Sigmoid colon (tissue), 7 donors: ENCODE measurements at places on chromosomes 12 and 14. TPM values are rescaled to one million over a fixed set of nuclear protein-coding genes. Genes with fewer than 3 reads are reported as not detected.

GRCh38 chr14:74476107-74476506, 17.0 kb downstream of the NPC2 start:
- no peak overlapping the region for H3K4me3 ChIP-seq
- peaks cover 13% of the 10 kb centered on the region for H3K36me3 ChIP-seq
- H3K4me1 ChIP-seq = no peaks in the 10 kb centered on the region
- no peaks in the 10 kb centered on the region for H3K27me3 ChIP-seq
- DNase-seq = no peak

- DNase-seq = no peak
- no peaks in the 10 kb centered on the region for H3K27me3 ChIP-seq
- no peaks in the 10 kb centered on the region for H3K36me3 ChIP-seq
- peaks cover 10% of the 10 kb centered on the region for H3K4me1 ChIP-seq
These were observed 265.6 kb downstream of the TMEM117 start for GRCh38 chr12:44101475-44101874.

DNA sequence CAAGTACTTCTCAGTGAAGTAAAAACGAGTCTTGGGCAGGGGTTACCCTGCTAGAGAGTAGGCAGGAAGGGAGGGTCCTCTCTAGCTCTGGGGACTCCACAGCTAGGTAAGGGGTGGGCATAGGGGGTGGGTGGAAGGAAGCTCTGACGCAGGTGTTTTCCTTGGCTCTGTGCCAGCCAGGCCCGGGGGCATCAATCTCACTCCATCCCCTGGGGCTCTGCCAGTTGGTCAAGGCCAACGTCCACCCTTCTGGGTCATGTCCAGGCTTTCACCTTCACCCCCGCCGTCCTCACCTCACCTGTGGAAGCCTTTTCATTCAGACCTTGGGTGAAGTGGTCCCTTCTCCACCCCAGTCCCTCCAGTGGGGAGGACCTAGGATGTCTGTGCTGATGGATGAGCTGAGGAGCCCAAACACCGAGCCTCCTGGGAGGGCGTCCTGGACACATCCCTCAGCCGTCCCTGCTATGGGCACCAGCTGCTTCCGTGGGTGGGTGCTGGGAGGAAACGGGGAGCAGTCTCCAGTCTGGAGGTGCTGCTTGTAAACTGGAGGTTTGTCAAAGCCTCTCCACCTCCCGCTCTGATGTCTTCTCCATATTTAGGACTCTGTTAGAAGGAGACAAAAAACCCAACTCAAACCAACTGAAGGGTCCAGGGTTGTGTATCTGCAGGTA, 71.5 kb upstream of the SFSWAP start:
- no peak overlapping the region for H3K27ac ChIP-seq
- H3K36me3 ChIP-seq = no peaks in the 10 kb centered on the region
- H3K4me1 ChIP-seq = no peaks in the 10 kb centered on the region
- no peak overlapping the region for H3K4me3 ChIP-seq
- H3K27me3 ChIP-seq = peaks cover 39% of the 10 kb centered on the region

- no peaks in the 10 kb centered on the region for H3K27me3 ChIP-seq
- H3K36me3 ChIP-seq = peaks cover 61% of the 10 kb centered on the region
- H3K4me3 ChIP-seq = no peak overlapping the region
- H3K27ac ChIP-seq = peak overlapping the region; percentile 7
These were observed 5.5 kb upstream of the TC2N start for GRCh38 chr14:91872517-91873470.

- no peak overlapping the region for H3K4me3 ChIP-seq
- no peaks in the 10 kb centered on the region for H3K27me3 ChIP-seq
- H3K4me1 ChIP-seq = peaks cover 4% of the 10 kb centered on the region
- no peaks in the 10 kb centered on the region for H3K36me3 ChIP-seq
- H3K27ac ChIP-seq = no peak overlapping the region
These were observed 657.8 kb downstream of the GALC start for GRCh38 chr14:87334997-87335685.

DNA sequence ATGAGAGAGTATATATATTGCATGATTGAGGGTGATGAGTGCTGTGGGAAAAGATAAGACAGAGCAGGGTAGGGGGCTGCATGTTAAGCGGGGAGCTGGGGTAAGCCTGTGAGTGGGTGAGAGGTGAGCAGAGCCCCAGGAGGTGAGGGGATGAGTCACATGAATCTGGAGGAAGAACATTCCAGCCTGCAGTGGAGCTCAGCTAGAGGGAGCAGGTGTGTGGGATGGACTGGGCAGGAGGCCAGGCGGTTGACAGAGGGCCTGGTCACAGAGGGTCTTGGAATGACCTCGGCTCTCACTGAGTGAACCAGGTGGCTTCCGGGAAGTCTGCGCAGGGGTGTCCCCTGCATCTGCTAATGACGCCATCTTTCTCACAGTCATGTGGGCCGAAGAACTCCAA, 44.4 kb downstream of the GIT2 start:
- H3K36me3 ChIP-seq = peaks cover 18% of the 10 kb centered on the region
- DNase-seq = peak; percentile 75
- peaks cover 63% of the 10 kb centered on the region for H3K4me1 ChIP-seq
- H3K4me3 ChIP-seq = no peak overlapping the region

- H3K27ac ChIP-seq = no peak overlapping the region
- H3K4me3 ChIP-seq = no peak overlapping the region
- H3K4me1 ChIP-seq = no peaks in the 10 kb centered on the region
- no peak for DNase-seq
- H3K27me3 ChIP-seq = no peaks in the 10 kb centered on the region
- H3K36me3 ChIP-seq = no peaks in the 10 kb centered on the region
These were observed 112.6 kb upstream of the TMCC3 start for GRCh38 chr12:94762943-94763342.

- DNase-seq = no peak
- peaks cover 15% of the 10 kb centered on the region for H3K4me1 ChIP-seq
- peak overlapping the region; percentile 7 for H3K27ac ChIP-seq
- no peaks in the 10 kb centered on the region for H3K36me3 ChIP-seq
These were observed 56.4 kb downstream of the TMCC3 start for GRCh38 chr12:94593822-94594442.

- no peaks in the 10 kb centered on the region for H3K36me3 ChIP-seq
- no peak overlapping the region for H3K4me3 ChIP-seq
- no peak for DNase-seq
- no peak overlapping the region for H3K27ac ChIP-seq
These were observed 140.3 kb upstream of the FAR2 start for GRCh38 chr12:29008786-29009185.

DNA sequence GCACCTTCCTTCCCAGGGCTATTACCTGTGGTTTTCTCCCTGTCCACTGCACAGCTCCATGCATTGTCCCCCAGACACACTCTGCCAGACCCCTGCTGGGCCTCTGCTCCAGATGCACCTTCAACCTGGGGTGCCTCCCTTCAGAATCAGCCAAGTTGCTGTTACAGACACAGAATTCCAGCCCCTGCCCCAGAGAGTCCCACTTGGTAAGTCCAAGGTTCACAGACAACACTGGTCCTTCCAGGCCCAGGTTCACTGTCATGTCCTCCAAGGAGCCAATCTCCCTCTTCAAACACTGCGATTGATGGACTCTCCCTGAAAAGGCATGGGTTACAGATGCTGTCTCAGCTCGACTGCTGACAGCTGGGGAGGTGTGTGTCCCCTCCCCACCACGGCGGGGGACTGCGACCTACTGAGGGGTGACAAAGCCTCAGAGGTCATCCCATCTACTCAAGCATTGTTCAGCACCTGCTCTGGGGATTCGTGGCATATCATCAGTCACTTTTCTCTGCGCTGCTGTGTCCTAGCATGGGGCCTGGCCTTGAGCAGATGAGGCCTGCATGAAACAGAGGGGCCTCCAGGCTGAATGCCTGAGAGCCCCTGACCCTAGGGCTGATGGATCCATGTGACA, 24.3 kb downstream of the CALM1 start:
- H3K4me1 ChIP-seq = peaks cover 11% of the 10 kb centered on the region
- H3K4me3 ChIP-seq = no peak overlapping the region
- no peak overlapping the region for H3K27ac ChIP-seq
- H3K27me3 ChIP-seq = no peaks in the 10 kb centered on the region
- no peaks in the 10 kb centered on the region for H3K36me3 ChIP-seq

DNA sequence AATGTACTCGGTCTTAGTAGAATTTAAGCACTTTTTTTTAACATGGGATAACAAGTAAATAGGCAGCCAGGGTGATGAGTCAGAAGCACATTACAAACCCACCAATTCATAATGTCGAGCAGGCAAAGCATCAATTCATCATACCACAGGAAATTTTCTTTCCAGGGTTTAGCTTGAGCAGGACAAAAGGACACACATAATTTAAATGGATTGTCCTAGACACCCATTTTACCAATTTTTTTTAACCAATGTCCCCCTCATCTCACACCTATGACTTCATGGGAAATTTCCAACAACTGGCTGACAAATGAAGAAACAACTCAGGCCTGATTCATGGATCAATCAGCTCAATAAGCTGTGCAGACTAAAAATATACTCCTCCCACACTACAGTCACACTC, 58.8 kb upstream of the FOXG1 start:
- H3K36me3 ChIP-seq = no peaks in the 10 kb centered on the region
- H3K4me3 ChIP-seq = no peak overlapping the region
- H3K27me3 ChIP-seq = no peaks in the 10 kb centered on the region

GRCh38 chr14:24705840-24706239, 71.8 kb upstream of the GZMB start:
- no peak overlapping the region for H3K4me3 ChIP-seq
- H3K27me3 ChIP-seq = no peaks in the 10 kb centered on the region
- H3K36me3 ChIP-seq = no peaks in the 10 kb centered on the region

DNA sequence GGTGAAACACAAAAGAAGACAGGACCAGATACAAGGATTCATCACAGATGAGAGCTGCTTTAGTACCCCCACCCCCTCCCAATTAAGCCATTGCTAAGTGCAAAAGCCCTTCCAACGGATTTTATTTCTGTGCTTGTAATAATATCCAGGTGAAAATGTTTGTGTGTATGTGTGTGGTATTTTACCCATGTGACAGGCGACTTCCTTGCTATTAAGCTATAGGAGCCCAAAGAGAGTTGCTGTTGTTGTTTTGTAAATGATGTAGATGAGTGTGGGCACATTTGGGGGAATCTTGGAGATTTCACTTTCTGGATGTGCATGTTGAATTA, 3.2 kb upstream of the HOXC4 start:
- no peaks in the 10 kb centered on the region for H3K4me1 ChIP-seq
- H3K36me3 ChIP-seq = no peaks in the 10 kb centered on the region
- peaks cover 88% of the 10 kb centered on the region for H3K27me3 ChIP-seq

DNA sequence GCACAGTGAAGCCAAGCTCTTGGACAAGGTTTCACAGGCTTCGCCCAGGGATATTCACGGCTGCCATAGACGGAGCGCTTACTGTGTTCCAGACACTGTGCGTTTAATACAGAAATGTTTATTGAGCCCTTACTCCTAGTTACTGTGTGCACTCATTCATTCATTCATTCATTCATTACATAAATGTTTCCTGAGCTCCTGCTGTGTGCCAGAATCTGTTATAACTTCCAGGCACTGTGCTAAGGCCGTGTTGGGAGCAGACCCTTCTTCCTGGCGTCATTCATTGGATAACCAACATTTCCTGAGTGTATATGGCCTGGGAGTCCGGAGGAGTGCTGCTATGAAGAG, 760 bp upstream of the MED13L start:
- peak overlapping the region; percentile 82 for H3K4me3 ChIP-seq
- DNase-seq = no peak
- no peaks in the 10 kb centered on the region for H3K27me3 ChIP-seq
- H3K27ac ChIP-seq = peak overlapping the region; percentile 98
- no peaks in the 10 kb centered on the region for H3K36me3 ChIP-seq

- H3K4me3 ChIP-seq = peak overlapping the region; percentile 88
- DNase-seq = peak; percentile 100
- H3K27me3 ChIP-seq = no peaks in the 10 kb centered on the region
- H3K36me3 ChIP-seq = no peaks in the 10 kb centered on the region
- peaks cover 8% of the 10 kb centered on the region for H3K4me1 ChIP-seq
These were observed 738 bp upstream of the ATP2B1 start for GRCh38 chr12:89709157-89709994.

Gene LRTM2
- not detected for polyA plus RNA-seq

Gene FZD10
- 0.13 TPM for polyA plus RNA-seq

Gene RPL10L
- polyA plus RNA-seq = 2.4 TPM

Gene NXPH4
- polyA plus RNA-seq = not detected
